ENCODE measurements at places on chromosomes 5 and 9.

DNA sequence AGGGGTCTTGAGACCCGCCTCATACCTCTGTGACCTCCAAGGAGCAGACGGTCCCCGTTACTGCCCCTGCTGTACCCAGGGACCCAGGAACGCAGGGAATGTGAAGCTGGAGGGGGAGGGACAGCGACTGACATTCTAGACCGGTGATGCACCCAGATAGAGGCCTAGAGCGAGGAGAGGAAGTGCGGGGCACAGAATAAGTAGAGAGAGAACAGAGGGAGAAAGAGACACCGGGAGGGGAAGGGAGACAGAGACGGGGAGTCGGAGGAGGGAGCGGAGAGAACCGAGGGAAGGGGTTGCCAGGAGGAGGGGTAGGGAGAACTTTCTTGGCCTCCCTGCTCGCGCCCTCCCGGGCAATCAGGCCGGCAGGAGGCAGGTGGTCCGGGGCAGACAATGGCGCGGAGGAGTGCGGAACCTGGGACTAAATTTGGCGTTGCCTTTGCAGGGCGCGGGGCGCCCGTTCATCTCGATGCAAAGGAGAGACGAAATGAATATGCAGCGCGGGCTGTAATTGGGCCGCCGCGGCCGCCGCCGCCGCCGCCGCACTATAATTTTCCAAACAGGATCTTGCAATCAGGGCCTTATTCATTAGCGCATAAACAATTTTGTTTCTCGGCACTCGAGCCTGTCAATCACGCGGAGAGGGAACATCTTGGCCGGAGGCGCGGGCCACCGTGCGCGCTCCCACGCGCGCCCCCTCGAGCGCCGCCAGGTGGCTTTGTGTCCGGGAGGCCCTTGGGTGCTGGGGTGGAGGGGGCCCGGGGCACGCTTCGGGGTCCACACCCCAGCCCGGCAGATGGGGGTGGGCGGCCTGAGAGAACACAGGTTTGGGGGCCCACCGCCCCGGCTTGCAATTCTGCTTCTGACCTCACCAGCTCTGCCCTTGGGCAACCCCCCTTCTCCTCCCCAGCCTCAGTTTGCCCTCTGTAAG, 33.0 kb downstream of the NDUFA8 start:
- DNase-seq, result no peak

DNA sequence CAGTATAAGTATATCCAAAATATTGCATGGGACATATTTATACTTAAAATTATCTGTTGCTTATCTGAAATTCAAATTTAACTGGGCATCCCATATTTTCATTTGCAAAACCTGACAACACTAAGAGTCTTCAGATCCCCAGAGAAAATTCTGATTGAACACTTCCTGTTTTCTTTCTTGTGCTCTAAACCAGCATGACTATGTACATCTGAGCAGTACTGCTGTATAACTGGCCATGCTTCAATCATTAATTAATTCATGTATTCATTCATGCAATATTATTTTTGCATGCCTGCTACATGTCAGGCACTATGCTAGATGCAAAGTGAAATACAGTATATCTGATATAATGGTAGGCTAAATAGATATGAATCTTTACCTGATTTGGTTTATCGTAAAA, 461.2 kb downstream of the TLR4 start:
- no peak for DNase-seq

DNA sequence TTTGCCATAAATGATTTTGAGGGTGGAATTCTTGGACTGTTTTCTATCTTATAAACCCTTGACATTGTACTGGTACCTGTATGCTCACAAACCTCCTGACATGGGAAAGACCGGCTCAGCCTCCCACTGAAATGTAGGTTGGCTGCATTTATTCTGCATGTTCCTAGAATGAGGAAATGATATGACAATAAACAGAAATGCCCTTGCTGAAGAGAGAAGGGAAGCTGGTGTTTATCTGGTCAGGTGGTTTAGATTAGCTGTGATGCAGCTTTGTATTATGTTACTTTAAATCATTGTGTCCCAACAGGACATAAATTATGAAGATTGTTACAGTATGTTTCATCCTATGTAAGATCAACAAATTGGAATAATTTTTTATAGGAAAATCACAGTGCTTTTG, 23.1 kb upstream of the CATSPER3 start:
- DNase-seq, result no peak

- no peak for DNase-seq
Measured at GRCh38 chr5:159210210-159210661, 883 bp upstream of the RNF145 start.

GRCh38 chr5:104789366-104789765, 1226.8 kb upstream of the NUDT12 start:
- no peak for DNase-seq

DNA sequence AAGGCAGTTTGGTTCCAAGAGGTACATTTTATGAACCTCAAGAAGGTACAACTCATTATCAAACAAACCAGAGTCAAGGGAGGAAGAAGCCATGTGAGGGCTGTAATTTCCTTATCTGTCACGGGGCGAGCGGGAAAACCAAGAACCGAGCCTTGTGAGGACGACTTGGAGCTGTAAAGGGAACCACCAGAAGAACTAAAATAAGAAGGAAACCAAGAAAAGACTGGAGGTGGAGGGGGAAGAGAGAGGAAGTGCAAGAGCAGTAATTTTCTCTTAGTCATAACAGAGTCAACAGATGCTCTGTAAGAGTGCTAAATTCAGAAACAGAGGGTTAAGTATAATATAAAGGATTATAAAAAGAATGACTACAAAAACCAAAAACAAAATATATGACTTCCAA, 127.1 kb downstream of the DIRAS2 start:
- no peak for DNase-seq

GRCh38 chr9:114723931-114724330, 41.9 kb upstream of the TEX48 start:
- no peak for DNase-seq
